Cardiac septum (tissue), 1 donor: ENCODE measurements at places on chromosomes 3 and 15.
A peak's percentile ranks its signal among the peaks of the same experiment; 100 is the strongest.

GRCh38 chr3:9396301-9396631 is 1.1 kb upstream of the SETD5 start:
- DNase-seq, result peak; percentile 93

DNA sequence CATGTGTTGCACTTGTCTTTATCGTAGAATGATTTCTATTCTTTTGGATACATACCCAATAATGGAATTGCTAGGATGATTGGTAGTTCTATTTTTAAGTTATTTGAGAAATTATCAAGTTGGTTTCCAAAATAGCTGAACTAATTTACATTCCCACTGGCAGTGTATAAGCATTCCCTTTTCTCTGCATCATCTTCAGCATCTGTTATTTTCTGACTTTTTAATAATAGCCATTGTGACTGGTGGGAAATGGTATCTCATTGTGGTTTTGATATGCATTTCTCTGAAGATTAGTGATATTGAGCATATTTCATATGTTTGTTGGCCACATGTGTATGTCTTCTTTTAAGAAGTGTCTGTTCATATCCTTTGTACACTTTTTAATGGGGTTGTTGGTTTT is 81.7 kb upstream of the NUDT16 start:
- no peak for DNase-seq

DNA sequence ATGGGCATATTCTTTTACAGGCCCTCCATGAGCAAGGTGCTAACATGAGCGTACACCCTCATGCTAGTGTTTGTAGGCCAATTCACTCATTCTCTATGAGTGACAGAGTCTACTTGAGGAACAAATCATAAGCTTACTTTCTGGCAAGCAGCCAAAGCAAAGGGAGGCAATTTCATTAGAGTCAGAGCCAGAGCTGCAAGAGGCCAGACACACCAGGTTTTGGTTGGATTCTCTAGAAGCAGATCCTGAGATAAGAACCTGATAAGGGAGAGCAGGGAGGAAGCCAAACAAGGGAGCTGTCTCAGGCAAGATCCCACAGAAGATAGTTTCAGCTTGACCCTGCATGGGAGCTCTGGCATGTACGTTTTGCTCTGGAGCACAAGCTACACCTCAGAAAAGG is 214.1 kb upstream of the CTNNB1 start:
- no peak for DNase-seq

DNA sequence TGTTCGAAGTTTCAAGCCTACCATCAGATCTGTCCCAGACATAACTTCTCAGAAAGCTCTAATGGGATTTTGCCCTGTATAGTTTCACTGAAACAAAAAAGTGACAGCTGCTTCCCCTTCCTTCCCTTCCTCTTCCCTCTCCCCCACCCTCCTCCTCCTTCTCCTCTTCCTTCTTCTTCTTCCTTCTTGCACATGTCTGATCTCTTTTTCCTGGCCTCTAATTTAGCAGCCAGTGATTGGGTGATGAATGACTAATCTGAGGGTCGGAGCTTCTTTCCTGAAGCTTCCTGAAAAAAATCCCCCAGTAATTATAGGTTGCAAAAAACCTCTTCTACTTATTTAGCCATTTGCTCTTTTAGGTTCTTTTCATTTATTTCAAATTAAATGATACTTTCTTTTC is 168.7 kb downstream of the POTEB3 start:
- DNase-seq, result no peak

- DNase-seq, result no peak
Measured at GRCh38 chr3:23365066-23365465, 161.9 kb downstream of the UBE2E2 start.

DNA sequence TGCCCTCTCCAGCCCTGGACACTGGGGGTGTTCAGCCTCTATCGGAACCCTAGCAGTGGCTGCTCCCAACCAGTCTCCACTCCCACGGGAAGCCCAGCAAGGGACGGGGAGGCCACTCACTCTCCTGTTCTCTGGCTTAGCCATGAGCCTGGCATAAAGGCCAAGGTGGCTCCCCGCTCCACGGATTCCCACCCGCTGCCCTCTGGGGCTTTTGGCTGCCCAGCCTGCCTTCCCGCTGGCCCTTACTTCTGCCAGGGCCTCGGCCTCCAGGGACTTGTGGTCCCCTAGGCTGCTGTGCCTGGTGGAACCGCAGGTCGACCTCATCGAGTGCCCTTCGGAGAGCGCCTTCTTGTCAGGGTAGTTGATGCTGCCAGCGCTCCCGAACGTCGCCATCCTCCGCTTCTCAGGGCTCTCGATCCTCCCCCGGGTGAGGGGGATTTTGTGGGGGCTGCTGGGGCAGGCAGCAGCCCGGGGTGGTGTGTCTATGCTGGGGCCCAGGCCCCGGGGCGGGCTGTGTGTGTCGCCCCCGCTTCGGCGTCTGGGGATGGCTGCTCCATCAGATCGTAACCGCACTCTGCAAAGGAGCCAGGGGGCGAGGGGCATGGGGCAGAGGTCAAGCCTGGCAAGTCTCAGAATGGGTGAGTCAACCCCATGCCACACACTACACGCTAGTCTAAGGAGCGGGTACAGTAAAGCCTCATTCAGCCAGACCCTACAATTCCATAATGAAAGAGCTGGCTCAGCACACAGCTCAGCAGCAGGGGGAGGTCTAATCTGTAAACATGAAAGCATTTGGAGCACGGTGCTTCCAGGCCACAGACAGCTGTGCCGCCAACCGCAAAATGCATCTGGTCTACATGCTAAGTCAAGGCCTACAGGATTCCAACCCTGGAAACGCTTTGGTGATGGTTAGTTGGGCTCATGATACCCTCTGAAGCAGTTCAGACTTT is 27.3 kb upstream of the RAD18 start:
- DNase-seq, result no peak

DNA sequence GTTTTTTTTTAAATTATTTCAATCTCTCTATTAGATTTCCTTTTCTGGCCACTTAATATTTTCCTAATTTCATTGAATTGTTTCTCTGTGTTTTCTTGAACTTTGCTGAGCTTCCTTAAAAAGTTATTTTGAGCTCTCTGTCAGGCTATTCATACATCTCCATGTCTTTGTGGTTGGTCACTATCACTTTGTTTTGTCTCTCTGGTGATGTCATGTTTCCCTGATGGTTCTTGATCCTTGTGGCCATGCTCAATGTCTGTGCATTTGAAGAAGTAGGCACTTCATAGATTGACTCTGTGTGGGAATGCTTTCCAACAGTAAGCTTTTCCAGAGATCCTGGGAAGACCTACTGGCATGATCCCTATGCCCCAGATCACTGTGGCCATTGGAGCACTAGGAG is 18.6 kb downstream of the CD200R1 start:
- no peak for DNase-seq

GRCh38 chr3:148873977-148874376 is 8.9 kb downstream of the CPA3 start:
- DNase-seq, result no peak
